ENCODE measurements at places on chromosomes 2 and 18.

GRCh38 chr2:109020217-109020637 is 31.2 kb upstream of the EDAR start:
- DNase-seq = peak; percentile 34

GRCh38 chr2:110905217-110905616 is 172.8 kb downstream of the ACOXL start:
- no peak for DNase-seq

- DNase-seq = no peak
Measured at GRCh38 chr2:25920336-25920735, 42.0 kb upstream of the ASXL2 start.

DNA sequence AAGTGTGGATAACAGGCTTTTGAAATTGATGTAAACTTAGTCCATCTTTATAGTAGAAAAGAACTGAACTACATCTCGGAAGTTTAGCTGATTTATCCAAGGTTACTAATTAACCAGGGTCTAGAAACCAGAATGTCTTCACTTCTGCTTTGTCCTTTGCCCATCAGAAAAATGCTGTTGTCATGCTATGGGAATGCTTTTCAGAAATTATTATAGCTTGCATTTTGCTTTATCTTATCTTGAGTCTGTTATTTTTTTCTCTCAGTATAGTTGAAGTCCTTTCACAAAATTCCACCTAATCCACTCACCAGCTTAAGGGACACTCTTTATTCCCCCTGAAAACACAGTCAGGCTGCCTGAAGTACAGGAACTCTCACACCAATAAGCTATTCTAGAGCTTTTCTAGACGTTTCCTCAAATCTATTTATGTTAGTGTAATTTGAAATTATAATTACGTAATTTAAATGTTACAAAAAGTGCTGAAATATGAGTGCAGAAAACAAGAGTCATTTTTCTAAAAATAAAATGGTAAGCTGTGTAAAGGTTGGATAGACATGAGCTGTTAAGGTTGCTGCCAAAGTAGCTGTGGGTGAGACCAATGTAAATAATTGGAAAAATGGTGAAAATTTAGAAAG is 456.3 kb downstream of the TGIF1 start:
- no peak for DNase-seq

DNA sequence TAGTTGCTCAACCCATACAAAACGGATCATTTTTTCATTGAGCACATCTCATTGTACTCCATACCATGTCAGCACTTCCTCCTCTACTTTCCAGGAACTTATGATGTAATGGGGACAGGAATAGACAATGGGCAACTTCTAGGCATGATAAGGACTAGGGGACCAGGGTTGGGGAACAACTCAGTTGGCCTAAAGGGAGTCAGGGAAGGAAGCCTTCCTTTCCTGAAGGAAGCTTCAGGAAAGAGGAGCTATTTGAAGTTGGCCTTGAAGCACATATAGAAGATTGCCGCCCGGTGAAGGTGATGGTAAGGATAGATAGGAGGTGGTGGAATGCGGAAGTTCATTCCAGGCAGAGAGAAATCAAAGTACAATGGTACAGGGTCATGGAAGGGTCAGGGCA is 283.9 kb downstream of the SLC8A1 start:
- DNase-seq = no peak

All from central memory CD4-positive, alpha-beta T cell (primary cell).